T follicular helper cell (primary cell): ENCODE measurements at places on chromosomes 2 and 18.

GRCh38 chr2:15058721-15059157 is 426.2 kb downstream of the LRATD1 start:
- DNase-seq = no peak

DNA sequence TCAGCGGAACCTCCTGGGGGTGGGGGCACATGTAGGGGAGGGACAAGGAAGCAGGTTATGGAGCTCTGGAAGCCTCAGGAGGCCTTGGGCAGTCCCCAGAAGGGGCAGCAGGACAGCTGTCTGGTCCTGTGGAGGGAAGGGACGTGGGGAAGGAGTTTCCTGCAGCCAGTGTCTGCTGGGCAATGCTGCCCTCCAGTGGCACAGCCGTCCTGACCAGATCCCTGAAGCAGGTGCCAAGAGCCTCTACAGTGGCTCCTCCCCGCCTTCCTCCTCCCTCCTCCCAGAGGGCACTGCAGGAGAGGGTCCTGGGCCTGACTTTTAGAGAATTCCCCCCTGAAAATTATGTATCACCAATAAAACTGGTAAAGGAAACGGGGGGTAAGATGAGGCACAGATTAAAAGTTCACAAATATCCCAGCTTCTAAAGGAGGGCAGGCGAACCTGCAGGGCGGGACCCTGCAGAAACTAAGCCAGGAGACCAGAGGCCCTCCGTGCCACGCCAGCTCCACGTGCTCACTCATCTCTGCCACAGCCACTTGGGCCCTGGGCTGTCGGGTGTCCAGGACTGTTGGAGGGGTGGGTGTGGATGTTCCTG is 258.5 kb downstream of the TWIST2 start:
- DNase-seq = no peak

DNA sequence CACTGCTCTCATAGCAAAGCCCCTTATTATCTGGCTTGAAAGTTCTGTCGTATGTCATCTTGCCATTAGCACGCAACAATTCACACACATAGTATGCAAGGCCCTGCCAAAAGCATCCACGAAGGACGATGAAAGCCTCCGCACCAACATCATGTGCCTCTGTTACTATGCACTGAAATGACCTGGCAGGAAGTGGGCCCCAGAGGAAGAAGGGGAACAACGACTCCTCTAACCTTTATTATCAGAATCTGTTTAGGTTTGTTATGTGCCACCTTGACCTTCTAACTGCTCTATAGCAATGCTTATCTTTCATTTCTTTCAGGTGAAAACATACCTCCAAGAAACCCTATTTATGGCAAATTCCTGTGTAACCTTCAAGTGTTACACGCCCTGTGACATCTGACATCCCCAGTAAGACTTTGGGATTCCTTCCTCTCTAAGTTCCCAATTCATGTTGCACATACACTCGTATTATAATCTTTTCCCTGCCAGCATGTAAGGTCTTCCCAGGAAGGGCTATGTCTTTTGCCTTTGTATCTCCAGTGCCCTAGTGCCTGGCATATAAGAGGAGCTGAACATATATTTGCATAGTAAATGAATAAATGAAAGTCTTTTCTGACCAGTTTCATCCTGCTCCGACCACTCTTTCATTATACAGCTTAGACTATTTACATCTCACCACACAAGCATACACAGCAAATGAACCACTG is 7.0 kb upstream of the NDUFV2 start:
- DNase-seq = peak; percentile 34

GRCh38 chr2:45194596-45194995 is 185.3 kb upstream of the SIX2 start:
- no peak for DNase-seq

- no peak for DNase-seq
Observed at GRCh38 chr2:241049739-241050623, 51.6 kb downstream of the SNED1 start.

DNA sequence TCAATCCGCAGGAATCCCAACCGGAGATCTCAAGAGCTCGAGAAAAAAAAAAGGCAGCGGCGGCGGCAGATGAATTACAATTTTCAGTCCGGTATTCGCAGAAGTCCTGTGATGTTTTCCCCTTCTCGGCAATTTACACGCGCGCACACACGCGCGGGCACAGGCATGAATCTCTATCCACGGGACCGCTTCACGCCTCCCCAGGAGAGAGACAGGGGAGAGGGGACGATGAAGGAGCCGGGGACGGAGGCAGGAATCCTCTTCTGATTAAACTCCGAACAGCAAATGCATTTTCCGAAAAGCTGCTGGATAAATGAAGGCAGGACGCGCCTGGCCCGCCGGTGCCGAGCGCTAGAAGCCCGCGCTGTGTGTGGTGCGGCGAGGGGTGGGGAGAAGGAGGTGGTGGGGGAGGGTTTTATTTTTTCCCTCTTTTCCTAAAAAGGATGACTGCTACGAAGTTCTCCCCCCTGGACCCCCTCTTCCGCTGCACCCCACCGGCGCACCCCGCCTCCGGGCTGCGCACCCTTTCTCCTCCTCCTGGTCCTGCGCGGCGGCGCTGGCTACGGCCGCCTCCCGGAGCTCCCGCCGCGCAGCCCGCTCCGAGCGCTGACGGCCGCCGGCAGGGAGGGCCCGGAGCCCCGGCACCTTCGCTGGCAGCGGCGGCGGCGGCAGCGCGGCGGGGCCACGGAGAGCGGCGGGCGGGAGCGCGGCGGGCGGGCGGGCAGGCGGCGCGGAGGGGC is at the start of gene BCL2:
Gene BCL2, minus strand, starts transcription at position 387 of the 740 bp plus-strand sequence.
- peak; percentile 14 for DNase-seq

DNA sequence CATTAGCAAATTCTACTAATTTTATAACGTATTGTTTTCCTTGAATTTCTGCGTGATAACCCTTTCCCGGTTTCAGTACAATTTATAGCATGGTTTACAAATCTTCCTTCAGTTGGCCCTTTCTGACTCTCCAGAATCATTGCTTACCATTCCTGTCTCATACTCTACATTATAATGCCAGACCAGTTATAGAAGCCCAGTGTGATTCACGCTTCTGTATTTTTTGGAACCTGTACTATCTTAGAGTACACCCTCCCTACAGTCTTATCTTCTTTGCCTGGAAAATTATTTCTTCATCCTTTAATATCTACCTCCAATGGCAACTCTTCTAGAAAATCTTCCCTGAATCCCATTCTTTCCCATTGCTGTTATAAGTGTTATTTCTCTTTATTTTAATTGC is 391.6 kb upstream of the SYT4 start:
- no peak for DNase-seq

DNA sequence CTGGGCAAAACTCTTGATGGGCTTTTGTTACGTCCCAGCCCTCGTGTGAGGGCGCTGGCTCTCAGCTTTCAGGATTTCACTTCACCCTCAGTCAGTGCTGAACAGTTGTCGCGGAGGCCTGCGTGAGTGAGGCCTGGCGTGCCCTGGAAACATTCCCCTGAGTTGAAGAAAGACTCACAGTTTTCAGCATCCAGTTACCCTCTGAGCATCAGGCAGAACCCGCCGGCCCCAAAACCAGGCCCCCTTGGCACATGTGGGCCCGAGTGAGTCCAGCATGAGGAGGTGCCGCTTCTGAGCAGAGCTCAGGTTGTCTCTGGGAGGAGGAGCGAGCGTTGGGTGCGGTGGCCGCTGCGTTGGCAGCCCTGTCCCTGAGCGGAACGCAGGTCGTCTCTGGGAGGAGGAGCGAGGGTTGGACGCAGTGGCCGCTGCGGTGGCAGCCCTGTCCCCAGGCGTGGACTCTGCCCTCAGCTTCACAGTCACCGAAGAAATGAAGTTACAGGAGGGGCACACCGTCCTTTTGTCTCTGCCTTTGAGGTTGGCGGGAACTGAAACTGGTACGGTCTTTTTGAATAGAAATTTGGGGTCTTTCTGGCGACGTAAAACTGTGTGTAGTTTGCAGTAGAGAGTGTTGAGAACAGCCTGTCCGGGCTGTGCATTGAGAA is at the start of gene NEU4:
Gene NEU4, plus strand, starts transcription at position 473 of the 662 bp plus-strand sequence. CDS start 5,292 bp downstream, outside the sequence.
- no peak for DNase-seq

GRCh38 chr2:230940471-230940815 is 15.4 kb upstream of the GPR55 start:
- DNase-seq = no peak

DNA sequence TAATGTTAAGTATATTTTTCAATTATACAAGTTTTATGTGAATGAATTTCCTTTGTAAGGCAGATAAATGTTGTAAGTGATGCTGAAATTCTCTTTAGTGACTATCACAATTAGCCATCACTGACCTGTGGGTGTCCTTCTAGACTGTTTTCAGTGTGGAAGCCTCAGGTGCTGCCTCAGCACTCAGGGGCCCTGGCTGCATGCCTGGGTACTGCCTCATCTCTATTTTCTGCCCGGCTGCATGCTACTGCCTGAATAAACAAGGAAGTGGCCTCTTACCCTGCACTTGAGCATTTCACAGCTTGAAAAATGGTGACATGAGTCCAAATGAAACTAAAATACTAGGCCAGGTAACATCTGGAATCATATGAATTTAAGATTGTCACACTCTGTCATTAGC is 787.6 kb upstream of the SALL3 start:
- no peak for DNase-seq

DNA sequence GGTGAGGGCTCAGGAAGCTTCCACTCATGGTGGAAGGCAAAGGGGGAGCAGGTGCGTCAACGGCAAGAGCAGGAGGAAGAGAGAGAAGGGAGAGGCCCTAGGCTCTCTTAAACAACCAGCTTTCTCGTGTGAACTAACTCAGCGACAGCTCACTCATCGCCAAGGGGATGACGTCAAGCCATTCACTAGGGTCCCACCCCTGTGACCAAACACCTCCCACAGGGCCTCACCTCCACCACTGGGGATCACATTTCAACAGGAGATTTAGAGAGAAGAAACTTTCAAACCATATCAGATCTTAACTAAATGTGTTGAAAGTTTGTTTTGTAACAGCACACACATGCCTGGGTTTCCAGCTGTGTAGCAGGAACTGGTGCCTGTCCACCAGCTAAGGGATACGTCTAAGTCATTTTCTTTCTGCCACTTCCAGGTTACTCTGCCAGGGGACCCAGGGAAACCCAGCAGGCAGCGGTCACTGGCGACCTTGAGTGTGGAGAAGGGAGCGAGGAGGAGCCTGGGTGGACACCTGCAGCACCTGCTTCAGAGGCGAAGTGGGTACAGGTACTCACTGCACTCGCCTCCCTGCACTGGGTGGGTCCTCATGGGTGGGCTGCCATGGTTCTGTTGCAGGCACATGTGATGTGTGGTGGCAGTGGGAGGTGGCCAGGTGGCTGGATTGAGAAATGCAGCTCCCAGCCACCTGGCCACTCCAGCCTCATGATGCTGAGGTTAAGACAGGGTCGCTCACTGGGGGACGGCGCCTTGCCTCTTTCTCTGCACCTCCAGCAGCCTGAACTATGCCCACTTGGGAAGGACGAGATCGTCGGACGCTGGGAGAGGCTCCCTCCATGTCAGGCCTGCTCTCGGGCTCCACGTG is 8.4 kb upstream of the GPC1 start:
- no peak for DNase-seq

DNA sequence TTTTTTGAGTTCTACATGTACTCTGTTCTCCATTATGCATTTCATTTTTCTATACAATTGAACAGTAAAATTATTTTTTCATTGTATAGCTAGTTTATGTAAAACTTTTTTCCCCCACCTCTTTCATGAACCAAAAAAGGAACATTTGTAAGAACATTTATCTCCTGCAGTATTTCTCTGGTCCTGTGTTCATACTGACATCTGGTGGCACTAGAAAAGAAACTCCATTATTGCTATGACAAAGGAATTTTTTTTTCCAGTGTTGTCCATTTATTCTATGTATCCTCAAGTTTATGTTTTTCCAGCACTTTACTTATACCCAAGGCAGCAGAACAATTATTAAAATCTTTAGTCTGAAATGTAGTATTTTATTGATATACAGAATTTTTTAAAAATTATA is 27.4 kb upstream of the CHAC2 start:
- no peak for DNase-seq

GRCh38 chr2:233171344-233171743 is 80.1 kb upstream of the ATG16L1 start:
- no peak for DNase-seq

DNA sequence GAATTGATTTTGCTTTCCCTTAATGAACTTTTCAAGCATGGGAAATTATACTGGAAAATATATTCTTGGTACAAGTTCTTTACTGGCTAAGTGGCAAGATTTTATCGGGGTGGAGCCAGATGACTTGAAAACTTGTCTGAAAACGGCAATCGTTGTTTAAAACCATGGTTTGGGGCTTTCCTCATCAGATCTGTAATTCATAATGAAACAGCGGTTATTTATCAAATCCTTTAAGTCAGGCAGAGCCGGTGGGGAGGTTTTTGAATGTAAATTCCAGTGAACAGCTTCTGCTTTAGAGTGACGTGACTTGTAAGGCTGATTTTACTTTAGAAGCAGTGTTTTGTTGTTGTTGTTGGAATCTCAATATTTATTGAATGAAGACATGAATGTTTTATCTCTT is 2.6 kb downstream of the SEC11C start:
- no peak for DNase-seq

DNA sequence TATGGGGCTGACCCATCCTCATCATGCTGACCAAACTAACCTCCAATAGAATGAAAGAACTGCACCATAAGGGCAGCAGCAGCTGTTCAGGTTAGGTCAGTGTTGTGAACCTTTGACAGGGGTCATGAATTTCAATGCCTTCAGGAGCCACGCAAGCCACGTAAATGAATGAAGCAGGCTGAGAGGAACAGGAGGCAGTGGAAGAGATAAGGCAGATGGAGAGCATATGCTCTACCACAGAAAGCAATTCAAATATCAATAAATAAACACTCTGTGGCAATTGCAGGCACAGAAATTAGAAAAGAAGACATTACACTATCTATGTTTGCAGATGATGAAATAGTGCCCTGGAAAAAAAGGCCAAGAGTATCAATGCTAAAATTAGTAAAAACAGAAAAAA is 56.3 kb downstream of the SCG2 start:
- no peak for DNase-seq

GRCh38 chr18:11842562-11842961 is 8.7 kb upstream of the CHMP1B start:
- DNase-seq = no peak

DNA sequence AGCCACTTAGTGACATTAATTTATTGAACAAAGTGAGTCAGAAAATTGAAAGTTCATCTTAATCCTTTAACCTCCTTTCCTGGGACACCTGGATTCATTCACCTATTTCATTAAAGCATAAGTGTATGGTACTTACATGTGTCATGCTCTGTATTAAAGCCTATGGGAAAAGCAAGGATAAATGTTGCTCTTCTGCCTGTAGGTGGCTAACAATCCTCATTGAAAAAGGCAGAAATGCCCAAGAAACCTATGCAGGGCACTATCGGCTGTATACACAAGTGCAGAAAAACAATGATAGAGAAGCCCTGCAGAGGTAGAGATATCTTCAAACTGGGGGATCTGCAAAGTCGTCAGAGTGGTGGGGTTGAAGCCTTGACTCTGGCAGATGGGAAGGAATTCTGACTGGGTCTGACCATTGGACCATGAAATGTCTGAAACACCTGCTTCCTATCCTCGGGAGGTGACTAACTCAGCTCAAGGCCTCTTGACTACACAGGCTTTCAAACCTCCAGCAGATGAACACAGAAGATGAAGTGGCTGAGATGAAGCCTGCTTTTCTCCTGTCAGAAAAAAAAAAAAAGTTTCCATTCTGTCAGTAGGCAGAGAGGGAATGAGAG is 83.1 kb downstream of the DCC start:
- DNase-seq = no peak
